ENCODE measurements at places on chromosomes 6 and 20.

DNA sequence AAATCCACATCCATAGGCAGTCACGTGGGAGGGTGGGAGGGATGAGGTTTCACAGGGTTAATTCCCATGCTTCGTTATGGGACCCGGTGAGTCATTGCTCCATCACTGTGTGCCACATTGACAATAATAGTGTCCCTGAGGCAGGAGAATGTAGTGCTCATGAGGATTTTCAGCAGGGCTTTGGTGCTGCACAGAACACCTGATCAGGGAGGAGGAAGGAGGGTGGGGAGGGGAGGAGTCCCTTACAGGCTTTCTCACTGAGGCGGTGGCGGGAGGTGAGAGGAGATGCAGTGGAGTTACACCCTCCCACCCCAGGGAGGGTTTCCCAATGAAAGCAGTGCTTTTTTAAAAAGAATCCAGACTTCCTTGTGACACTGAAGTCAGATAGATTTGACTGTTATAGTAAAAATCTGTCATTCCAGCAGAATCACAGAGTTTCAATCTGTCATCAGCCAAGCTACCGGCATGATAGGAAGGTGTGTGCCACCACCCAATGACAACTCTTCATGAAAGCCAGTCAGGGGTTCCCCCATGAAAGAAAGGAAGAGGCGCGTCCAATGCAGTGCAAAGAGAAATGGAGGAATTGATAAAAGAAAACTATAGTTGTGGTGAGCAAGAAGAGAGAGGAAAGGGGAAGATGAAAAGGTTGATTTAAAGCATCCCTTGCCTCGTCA, 144.8 kb downstream of the TBC1D7 start:
- no peak for DNase-seq

DNA sequence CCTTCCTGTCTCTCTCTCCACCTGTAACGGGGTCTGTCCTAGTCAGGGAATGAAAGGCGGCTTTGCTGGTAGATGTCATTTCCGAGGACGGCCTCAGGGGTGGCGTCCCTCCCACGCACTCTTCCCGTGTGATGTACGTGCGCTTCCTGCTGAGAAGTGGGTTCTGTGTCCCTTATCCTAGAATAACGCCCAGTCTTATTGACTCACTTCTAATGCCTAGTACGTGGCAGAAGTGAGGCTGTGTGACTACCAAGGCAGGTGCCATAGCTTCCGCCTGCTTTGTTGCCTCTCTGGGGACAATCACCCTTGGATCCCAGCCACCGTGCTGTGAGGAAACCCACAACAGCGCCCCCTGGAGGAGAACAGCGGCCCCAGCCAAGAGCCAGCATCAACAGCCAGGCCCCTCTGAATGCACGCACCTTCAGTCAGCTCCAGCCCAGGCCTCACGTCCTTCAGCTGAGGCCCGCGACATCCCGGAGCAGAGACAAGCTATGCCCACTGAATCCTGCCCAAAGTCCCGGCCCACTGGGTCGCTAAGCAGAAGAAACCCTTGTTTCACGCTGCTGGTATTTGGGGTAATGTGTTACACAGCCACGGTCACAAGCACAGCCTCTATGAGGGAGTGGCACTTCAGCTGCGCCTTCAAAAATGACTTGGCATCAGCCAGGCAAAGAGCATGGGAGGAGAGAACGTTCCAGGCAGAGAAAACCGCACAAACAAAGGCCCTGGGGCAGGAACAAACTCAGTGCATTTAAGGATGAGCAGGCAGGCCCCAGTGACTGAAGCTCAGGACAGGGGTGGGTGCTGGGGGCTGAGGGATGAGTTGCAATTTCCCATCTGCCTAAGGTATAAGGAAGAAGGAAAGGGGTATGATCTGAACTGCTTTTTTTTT, 224.2 kb downstream of the NFATC2 start:
- DNase-seq, result peak; percentile 84

DNA sequence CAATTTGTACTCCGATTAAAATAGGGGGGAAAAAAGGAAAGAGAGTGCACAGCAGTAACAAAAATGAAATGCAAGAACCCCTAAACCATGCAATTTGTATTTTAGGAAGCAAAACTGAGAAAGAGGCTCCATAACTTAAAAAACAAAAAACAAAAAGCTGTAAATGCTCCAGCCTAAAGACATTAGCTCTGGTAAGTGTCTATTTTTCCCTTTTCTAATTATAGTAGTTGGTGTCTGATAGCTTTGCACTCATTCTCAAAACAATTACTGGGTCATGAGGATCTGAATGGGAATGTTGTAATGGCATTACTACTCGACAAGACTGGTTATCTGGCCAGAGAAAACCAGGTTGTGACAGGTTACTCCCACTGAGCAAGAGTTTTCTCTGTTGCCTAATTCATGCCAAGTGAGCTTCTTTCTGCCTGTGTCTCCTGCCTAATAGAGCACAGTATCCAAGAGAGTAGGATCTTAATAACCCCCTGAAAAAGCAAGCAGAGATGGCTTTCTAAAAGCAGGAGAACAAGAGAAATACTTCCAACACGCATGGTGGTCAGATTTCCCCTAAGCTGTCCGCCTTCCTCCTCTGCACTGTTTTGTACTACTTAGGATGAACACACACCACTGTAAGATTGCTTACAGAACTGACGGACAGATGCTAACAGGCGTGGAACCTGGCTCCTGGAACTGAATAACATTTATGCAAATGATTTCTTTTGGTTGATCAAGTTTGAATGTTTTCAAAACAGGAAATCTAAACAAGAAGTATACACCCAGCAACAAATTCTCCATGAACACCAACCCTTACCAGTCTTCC, 86.4 kb downstream of the FKBP5 start:
- DNase-seq, result no peak

DNA sequence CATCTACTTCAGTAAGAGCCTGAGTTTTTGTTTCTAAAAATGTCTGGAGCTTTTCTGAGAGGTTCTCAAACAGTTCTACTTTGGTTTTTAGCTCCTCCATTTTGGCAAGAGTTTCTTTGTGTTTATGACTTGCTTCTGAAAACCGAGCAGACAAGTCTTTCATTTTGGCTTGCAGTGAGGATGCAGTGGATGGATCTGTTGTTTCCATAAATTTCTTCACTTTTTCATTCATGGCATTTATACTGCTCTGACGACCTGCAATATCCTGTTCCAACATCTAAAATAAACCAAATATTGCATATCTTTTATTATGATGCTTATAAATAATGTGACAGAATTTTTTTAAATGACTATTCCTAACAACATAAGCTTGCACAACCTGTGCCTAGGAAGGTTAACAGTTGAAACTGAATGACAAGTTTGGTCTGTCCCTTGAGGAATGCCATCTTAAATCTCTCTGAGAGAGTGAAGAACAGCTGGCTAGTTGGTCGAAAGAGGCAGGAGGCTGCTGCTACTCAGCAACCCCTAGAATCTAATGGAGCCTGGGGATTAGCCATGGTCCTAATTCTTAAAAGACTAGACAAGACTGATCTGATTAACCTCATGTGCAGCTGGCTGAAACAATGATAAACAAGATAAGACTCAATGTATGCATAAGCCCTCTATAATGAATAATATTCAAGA, 69.8 kb downstream of the DST start:
- DNase-seq, result no peak

DNA sequence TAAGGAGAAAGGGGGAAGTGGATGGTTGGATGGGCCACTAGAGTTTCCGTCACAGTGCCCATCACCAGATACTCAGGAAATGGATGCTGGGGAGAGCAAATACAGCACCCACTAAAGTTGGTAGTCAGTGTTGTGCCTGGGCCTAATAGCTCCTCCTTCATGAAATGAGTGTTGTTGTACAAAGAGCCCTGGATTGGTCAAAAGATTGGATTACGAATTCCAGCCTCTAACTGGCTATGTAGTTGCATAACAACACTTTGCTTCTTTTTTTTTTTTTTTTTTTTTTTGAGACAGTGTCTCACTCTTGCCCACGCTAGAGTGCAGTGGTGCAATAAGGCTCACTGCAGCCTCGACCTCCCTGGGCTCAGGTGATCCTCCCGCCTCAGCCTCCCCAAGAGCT, 27.4 kb downstream of the KCNG1 start:
- no peak for DNase-seq

- no peak for DNase-seq
Observed at GRCh38 chr20:48739395-48740291, 88.2 kb downstream of the PREX1 start.

DNA sequence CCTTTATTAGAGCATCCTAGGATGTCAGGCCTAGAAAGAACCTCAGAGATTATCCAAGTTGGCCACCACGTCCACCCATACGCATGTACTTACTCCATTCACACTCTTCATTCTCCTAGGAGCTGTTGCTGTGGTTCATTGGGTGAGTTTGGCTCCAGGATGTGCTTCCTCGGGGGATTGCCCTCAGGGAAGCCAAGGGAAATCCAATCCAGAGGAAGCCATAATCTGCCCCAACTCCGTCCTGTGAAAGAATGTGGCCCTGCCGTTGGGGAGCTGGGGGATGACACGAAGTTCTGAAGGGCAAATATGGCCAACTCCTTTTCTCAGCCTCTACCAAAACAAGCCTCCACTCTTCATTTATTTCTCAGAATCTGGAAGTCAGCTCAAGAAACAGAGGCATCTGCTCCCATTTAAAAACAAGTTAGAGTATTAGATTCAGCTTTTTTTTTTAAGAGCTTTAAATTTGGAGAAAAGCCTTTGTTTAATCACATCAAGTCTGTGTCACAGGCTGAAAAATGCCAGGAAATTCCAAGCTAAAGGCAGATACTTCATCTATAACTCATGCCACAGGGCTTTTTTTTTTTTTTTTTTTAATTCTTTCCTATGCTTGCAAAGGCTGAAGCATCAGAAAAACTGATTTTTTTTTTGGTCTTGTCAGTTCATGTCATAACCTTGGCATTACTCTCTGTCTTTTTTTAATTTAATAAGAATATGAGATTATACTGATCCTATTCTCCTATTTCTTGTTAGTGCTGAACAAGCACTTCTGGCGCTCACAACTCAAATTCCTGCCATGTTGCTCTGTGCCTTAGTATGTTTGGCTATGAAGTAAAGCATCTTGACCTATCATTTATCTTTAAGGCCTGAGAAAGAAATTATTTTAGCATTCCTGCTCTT, 480.9 kb upstream of the MARCKS start:
- DNase-seq, result no peak

- no peak for DNase-seq
Observed at GRCh38 chr20:11080781-11081377, 407.1 kb upstream of the JAG1 start.

GRCh38 chr6:157505912-157506491, 125.0 kb downstream of the ZDHHC14 start:
- no peak for DNase-seq

DNA sequence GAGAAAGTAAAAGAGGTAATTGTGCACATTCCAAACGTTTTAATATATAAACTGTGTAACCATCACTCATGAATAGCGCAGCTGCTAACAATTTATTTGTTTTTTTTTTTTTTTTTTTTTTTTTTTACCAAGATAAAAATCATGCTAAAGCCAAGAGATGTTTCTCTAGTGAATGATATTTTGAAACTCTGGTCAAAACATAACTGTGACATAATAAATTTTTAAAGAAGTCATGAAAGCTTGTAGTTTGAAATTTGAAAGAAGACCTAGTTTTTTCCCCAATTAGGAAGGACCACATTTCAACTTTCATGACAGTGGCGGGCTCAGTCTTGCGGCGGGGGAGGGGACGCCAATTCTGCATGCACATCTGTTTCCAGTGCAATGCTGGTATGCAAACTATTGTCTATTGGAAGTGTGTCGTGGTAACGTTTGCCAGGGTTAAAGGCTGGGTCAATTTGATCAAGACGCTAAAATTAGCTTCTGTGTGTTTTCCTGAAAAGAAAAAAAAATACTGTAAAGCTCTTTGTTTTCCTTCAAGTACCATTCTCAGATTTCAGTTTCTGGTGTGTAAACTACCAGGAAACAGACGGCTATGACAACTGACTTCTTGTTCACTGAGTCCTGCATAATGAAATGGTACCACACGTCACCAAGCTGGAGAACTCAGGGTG, 211.9 kb downstream of the FOXC1 start:
- peak; percentile 53 for DNase-seq

DNA sequence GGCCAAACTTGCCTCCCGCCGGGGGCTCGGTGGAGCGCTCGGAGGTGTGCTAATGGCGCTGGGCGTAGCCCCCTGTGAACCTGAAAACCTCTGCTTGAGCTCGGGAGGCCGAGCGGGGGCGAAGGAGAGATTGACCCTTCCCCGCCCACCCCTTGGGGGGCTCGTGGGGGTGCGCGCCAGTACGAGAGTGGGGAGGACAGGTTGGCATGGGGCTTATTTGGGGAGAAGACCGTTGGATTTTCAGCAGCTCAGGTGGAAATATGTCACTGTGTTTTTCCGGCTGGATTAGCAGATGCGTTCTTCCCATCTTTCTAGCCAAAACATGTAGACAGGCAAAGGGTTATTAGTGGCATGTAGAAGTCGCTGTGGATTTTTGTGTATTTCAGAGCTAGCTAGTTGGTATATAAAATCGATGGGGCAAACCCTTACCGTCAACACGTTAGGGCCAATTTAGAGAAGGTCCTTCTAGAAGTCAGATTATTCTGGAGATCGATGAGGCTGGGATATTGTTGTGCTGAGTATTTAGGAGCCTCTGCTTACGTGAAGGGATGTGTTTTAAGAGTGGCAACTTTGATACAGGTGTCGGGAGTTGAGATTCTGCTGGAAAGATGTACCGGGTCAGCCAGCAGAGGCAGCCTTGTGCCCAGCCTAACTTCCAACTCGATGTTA, 525 bp downstream of the NCOA7 start:
- DNase-seq, result no peak

- peak; percentile 72 for DNase-seq
Observed at GRCh38 chr6:125363039-125363823, 61.5 kb upstream of the HDDC2 start.

DNA sequence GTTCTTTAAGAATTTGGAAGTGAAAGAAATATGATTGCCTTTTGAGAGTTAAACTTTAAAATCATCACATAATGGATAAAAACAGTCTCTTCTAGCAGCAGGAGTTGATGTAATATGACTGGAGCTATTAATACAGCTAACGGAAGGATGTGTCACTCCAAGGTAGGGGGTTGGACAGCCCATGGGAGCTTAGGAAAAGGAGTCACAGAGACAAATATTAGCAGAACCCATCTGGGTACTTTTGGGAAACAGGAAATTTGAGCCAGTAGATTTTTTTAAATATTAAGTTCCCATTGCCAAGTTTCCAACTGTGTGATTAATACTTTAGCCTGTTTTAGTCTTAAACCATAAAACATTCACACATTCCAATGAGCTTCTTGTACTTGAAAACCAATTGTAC, 164.7 kb upstream of the RIMS1 start:
- DNase-seq, result no peak

- DNase-seq, result no peak
Observed at GRCh38 chr6:69719602-69720193, 77.1 kb downstream of the LMBRD1 start.

DNA sequence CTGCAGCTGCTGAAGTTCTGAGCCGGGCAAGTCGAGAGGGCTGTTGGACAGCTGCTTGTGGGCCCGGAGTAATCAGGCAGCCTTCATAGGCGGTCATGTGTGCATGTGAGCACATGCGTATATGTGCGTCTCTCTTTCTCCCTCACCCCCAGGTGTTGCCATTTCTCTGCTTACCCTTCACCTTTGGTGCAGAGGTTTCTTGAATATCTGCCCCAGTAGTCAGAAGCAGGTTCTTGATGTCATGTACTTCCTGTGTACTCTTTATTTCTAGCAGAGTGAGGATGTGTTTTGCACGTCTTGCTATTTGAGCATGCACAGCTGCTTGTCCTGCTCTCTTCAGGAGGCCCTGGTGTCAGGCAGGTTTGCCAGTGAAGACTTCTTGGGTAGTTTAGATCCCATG, 21.2 kb upstream of the MAPK13 start:
- DNase-seq, result no peak
